Activated CD8-positive, alpha-beta memory T cell treated with anti-CD3 and anti-CD28 coated beads, Interleukin-2, amount 50 U/mL, for 4 hours (primary cell): ENCODE measurements at places on chromosomes 3 and 15.

DNA sequence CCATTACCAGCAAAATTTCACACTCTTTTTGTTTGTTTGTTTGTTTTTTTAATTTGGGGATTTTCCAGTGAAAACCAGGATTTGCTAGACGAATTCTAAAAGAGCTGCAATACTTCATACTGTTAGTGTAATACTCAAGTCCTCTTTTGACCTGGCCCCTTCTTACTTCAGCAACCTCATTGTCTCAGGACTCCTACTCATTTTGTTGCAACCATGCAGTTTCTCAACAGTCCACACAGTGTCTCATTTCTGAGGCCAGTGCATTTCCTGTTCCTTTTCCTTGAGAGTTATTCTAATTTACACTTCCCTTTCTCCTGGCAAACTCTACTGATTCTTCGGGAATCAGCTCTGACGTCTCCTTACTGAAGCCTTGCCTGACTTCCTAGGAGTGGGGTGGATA lies 35.6 kb downstream of the NSUN3 start:
- DNase-seq = no peak

GRCh38 chr3:18531662-18532061 lies 106.5 kb upstream of the SATB1 start:
- no peak for DNase-seq

DNA sequence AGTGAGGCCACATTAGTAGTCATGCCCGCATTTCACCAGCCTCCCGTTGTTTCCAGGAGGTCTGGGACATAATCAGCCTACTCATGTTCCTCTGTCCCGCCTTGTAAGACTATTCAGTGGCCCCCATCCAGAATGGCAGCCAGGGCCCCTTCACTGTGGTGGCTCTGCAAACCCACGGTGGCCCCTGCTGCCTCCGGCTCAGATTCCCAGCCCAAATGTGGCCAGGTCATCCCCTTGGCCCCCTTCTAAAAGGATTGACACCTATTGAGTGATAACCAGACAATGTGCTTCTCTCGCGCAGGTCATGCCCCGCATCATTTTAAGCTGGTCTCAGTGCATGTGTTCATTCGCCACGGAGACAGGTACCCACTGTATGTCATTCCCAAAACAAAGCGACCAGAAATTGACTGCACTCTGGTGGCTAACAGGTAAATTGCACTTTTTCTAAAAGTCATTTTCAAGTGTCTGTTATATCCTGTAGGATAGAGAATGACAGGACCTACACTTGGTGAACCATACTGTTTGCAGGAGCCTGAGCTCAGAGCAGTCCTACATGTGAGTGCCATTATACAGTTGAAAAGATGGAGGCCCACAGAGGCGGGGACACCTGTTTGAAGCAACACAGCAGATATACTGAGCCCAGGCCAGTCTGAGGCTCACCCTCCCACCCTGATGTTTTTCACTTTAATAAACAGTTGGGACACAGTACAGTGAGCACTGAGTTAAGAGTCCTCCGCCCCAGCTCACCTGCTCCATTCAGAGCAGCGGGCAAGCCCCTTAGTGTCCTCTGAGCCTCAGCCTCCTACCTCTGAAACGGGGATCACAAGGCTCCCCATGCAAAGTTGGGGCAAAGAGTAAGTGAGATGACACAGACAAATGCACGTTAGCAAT lies 47.7 kb downstream of the PXYLP1 start:
- no peak for DNase-seq

DNA sequence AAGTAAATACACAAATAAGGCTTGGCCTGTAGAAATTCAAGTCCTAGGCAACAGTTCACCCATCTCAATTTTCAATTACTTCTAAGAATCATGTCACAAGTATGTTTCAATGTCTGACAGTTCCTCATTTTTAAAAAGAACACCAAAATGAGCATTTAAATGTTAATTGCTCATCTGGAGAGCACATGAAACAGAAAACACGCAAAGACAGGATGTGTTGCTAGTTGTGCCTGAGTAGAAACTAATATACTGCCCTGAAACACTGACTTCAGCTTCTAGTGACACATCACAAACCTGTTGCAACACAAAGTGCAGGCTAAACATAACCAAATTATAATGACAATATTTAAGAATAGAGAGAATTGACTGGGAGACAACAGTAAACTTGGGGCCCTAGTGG lies 167.3 kb upstream of the THBS1 start:
- no peak for DNase-seq

GRCh38 chr15:52822475-52822874 lies 32.3 kb upstream of the ONECUT1 start:
- no peak for DNase-seq

DNA sequence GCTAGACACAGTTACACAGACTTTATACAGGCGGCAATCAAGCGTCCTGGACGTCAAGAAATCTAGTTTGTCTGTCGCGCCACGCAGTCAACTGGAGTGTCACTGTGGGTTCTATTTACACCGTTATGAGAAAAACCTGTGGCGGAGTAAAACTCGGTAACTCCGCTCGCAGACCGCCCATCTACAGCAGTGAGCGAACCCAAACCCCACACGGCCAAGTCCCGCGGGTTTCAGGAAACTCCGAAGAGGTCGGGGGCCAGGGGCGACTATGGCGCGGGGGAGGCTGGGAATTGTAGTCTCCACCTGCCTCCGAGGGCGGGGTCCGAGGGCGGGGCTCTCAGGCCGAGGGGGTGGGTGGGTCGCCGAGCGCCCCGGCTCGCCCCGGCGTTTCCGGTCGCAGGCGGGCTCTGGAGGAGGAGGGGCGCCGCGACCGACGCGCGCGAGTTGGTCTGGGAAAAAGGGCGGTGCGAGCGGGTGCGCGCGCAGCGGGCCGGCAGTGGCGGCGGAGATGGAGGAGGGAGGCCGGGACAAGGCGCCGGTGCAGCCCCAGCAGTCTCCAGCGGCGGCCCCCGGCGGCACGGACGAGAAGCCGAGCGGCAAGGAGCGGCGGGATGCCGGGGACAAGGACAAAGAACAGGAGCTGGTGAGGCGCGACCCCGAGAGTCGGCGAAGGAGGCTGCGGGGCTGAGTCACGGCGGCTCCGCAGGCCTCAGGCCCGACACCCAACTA lies at the start of gene PSMD2:
Gene PSMD2 (plus strand): TSS at position 483 of the 729 bp plus-strand sequence. CDS start 26 bp downstream, at position 509.
- peak; percentile 98 for DNase-seq

DNA sequence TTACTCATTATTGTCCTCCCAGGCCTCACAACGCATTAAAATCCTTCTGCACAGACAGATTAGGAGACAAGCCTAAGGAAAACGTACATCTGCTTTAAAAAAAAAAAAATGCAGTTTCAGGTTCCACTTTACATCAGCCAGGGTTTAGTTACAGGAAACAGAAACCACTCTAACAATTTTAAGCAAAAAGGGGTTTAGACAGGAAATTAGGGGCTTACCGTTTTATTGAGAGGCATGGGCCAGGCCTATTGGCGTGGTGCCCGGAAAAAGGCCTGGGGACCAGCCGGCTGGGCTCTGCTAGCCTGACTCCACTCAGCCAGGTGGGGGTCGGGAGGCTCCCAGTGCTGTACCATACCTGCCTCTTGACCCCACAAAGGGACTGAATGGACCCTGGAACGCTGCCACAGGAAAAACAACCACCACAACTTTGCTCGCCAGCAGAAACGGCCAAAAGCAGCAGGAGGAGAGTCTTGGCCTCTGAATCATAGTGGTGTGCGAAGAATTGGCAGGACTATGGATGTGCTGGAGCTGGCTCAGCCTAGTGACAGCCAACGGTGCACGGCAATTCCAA lies 124.3 kb downstream of the CHSY1 start:
- DNase-seq = peak; percentile 36

- peak; percentile 43 for DNase-seq
Measured at GRCh38 chr3:71726146-71726545, 944 bp upstream of the EIF4E3 start.

DNA sequence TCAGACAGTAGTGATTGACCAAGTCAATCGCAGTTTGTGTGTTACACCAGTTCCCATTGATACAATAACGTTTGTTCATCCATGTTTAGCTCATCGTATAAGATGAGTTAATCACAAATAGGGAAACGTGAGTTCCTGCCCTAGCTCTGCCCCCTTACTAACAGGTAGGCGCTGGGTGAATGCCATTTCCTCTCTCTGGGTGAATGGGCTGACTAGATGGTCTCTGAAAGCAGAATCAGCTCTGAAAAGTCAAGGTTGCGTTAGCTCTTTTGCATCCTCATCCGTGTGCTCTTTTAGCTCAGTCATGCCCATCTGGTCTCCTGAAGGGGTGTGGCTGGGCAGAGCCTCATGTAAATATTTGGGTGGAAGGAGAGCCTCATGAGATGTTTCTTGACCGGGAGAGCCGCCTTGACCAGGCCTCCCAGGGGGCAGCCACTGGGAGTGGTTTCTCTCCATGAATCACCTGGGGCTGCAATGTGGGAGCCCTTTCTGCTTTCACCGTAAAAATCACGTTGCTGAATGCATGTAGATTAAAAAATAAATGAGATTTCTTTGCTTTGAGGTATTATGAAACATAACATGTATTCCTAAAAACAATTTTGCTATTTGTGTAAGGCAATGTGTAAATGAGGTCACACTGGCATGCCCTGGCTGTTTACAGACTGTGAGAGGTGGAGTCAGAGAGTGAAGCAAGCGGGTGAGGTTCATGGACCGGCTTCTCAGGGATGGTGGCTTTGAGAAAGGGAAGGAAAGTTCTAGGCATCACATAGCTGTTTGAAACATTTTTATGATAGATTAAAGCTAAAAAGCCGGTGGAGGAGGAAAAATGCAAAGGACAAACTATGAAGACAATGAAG lies 108.4 kb upstream of the RASGRP1 start:
- DNase-seq = no peak

- no peak for DNase-seq
Measured at GRCh38 chr15:50066202-50066601, 52.8 kb downstream of the ATP8B4 start.

- no peak for DNase-seq
Measured at GRCh38 chr3:195508185-195508584, 34.9 kb downstream of the PPP1R2 start.

DNA sequence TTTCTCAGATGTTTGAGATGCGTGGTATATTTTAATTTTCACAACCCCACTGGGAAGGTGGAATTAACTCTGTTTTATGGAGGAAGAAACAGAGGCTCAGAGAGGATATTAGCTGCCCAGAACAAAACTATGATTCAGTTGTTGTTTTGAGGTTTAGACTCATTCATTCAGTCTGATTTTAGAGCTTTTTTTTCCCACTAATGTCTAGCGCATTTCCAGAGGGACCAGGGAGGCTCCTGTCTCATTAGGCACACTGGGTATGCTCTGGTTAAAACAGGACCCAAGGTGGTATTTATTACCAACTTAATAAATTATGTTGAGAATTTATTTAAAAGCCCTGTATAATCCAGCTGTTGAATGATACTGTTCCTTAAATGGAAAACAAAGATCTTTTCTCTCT lies 272.0 kb upstream of the RGMA start:
- no peak for DNase-seq

GRCh38 chr3:161081633-161082032 lies 23.5 kb downstream of the B3GALNT1 start:
- no peak for DNase-seq
